NCI-H1105 treated with DMSO at 0.1 percent for 48 hours (cell line): ENCODE measurements at places on chromosomes 12 and 14.

GRCh38 chr12:49121047-49121696 is 10.0 kb downstream of the TUBA1B start:
- DNase-seq = no peak

GRCh38 chr12:86675197-86675596 is 419.0 kb upstream of the MGAT4C start:
- DNase-seq = no peak

DNA sequence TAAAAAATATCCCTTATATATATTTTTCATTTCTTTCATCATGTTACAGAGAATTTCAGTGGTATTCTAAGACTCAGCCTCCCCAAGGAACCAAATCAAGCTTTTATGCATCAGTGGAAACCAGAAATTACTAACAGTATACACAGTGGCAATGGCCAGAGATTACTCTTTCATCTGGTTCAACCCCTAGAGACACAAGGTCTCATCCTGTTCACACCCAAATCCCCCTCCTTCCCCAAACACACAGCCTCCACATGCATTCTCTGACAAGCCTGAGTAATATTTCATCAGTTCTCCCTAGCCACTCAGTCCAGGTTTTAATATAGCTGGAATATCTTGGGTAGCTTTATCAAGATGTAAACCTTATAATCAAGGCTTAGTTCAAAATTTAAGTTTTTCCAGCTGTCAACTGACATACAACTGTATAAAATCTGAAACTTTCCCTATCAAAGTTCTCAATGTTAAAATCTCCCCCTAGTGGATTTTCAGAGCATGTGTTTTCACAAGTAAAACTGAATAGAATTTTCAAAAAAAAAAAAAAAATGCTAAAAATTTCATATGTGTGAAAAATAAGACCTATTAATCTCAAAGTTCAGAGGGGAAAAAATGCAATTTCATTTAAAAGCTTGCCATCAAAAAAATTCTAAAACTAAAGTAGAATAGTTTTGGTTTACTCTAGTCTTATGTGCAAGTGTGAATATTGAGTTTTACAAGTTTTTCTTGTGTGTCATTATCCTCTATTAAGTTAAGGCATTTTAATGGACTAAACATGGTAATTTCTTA is 10.5 kb upstream of the SSTR1 start:
- peak; percentile 36 for DNase-seq

- no peak for DNase-seq
These were observed 9.4 kb upstream of the CCDC175 start for GRCh38 chr14:59585891-59586554.

DNA sequence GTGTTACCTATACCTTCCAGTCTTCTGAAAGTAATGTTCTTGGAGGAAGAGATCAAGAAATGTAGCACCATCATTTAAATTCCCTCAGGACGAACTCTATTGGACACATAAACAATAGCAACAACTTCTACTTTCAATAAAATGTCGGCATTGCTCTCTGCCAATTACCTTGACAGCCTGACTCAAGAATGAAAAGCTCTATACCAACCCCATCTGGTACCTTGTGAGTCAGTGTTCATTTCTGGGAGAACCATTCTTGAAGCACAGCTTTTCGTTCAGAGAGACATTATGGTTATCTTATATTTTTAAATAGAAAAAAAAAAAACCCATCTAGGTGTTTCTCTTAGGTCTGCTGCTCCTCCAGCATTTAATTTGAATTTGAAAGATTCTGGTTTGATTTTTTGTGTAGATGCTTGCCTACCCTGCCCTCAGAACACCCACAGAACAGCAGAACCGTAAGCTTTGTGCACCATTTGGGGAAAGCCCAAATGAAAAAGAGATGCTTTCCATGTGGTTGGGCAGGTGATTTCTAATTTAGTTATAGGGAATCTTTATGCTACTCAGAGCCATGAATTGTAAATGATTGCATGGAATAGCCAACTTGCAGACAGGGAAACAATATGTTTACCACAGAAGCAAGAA is 156.0 kb downstream of the SAMD4A start:
- DNase-seq = peak; percentile 3

- no peak for DNase-seq
These were observed 6.9 kb upstream of the BMP4 start for GRCh38 chr14:53963320-53964227.

GRCh38 chr12:68117661-68118060 is 41.9 kb downstream of the IFNG start:
- no peak for DNase-seq
